ENCODE measurements at places on chromosomes 5 and 9.

DNA sequence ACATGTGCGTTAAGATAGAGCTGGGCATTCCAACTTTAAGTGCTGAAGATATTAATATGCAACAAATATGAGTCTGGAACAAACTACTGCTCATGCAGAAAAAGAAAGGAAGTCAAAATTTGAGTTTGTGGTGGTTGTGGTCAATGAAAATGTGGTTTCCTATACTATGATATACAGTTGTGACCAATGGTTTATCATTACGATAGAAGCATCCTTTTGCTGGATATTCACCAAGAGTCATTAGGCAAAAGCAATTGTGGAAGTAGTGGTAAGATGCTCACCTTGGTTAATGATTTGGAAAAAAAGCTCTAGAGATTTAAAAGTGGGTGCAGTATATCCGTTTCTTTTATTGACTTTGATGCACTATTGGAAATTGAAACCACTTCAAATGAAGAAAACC is 1007.0 kb downstream of the NR2F1-AS1 start:
- no peak for DNase-seq
- H3K27me3 ChIP-seq: no peaks in the 10 kb centered on the region
- no peak overlapping the region for H3K4me3 ChIP-seq
- no peak overlapping the region for H3K27ac ChIP-seq
- H3K4me1 ChIP-seq: no peaks in the 10 kb centered on the region

GRCh38 chr9:90914196-90914595 is 112.6 kb downstream of the SYK start:
- no peak overlapping the region for H3K27ac ChIP-seq
- H3K4me3 ChIP-seq: no peak overlapping the region
- H3K36me3 ChIP-seq: no peaks in the 10 kb centered on the region
- DNase-seq: no peak
- no peaks in the 10 kb centered on the region for H3K27me3 ChIP-seq
- H3K4me1 ChIP-seq: no peaks in the 10 kb centered on the region

GRCh38 chr5:147481874-147482705 is 27.8 kb downstream of the DPYSL3 start:
- no peak for DNase-seq
- no peaks in the 10 kb centered on the region for H3K27me3 ChIP-seq
- peaks cover 3% of the 10 kb centered on the region for H3K4me1 ChIP-seq
- H3K27ac ChIP-seq: no peak overlapping the region
- H3K4me3 ChIP-seq: no peak overlapping the region
- H3K36me3 ChIP-seq: no peaks in the 10 kb centered on the region

DNA sequence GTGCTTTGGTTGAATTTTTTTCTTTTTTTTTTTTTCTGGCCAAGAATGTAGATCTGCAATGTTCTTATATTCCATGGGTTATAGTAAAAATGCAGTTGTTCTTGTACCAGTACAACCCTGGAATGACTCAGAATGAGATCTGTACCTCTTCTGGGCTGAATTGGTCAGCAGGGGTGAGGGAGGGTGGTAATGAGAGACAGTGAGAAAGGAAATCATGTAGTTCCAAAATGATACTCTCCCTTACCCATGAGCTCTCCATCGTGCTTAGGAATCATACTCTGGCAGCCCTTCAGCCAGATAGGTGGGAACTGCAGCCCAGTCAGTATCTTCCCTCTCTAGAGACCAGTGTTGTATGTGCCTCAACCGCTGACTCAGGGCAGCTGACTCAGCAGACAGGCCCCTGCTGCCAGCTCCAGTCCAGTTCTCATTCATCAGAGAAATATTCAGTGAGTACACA is 2.1 kb upstream of the GLIS3 start:
- H3K27ac ChIP-seq: no peak overlapping the region
- H3K36me3 ChIP-seq: no peaks in the 10 kb centered on the region
- peaks cover 3% of the 10 kb centered on the region for H3K4me1 ChIP-seq

DNA sequence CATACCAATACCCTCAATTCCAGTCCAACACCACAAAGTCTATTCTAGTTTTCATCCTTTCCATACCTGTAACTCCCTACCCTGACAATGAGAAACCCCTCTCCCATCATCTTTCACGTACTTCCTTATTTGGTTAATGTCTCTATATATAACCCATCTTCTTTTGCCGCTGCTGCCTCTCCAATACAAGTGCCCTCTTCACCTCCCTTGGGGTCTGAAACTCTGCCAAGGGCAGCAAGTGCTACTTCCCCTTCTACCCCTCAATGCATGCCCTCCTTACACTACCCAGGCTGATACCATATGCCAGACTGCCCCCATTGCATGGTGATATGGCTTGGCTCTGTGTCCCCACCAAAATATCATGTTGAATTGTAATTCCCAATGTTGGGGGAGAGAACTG is 24.4 kb upstream of the SMIM15 start:
- no peaks in the 10 kb centered on the region for H3K36me3 ChIP-seq
- H3K4me3 ChIP-seq: no peak overlapping the region
- H3K27ac ChIP-seq: no peak overlapping the region
- no peaks in the 10 kb centered on the region for H3K27me3 ChIP-seq
- H3K4me1 ChIP-seq: peaks cover 2% of the 10 kb centered on the region
- DNase-seq: no peak

GRCh38 chr5:144583541-144584449 is 413.1 kb downstream of the KCTD16 start:
- no peak for DNase-seq
- no peak overlapping the region for H3K27ac ChIP-seq
- H3K36me3 ChIP-seq: no peaks in the 10 kb centered on the region
- H3K27me3 ChIP-seq: no peaks in the 10 kb centered on the region
- H3K4me3 ChIP-seq: no peak overlapping the region

DNA sequence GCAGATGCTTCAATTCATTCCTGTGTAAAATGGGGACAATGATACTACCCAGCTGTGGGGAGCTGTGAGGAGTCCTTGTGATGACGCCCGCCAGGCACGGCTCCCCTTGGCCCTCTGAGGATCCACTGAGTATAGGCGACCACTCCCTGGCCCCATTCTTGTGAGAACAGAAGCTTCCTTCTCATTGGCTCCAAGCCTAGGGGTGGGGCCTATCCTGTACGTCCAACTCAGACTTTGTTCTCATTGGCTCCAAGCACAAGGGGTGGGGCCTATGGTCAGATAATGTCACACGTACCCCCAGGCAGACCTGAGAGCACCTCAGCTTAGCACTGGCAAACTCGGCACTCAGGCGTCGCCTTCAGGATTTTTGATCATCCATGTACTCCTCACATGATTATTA is 232.9 kb upstream of the MVB12B start:
- H3K4me3 ChIP-seq: no peak overlapping the region
- no peak overlapping the region for H3K27ac ChIP-seq
- H3K36me3 ChIP-seq: no peaks in the 10 kb centered on the region
- no peaks in the 10 kb centered on the region for H3K4me1 ChIP-seq

GRCh38 chr5:137216976-137217598 is 282.0 kb downstream of the SPOCK1 start:
- H3K27ac ChIP-seq: no peak overlapping the region
- no peaks in the 10 kb centered on the region for H3K36me3 ChIP-seq
- H3K27me3 ChIP-seq: no peaks in the 10 kb centered on the region
- no peak overlapping the region for H3K4me3 ChIP-seq
- no peak for DNase-seq

DNA sequence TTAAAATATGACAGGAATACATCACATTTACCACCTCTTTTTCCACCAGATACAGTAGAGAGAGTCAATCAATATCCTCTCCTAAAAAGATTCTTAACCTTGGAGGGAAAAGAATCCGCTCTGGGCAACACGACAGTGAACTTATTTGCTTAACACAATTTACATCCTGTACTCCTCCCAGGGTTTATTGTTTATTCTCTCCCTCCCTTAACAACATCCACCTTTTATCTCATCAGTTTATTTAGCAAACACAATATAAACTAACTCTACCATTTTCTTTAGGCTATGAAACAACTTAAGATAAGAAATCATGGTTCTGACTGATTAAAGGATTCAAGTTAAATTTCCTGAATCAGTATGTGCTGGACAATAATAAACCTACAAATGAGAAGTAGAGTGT is 50.9 kb downstream of the CERT1 start:
- H3K4me1 ChIP-seq: 0 out of 2 replicates have a peak, but pooled peaks cover 2% of the 10 kb centered on the region
- no peak overlapping the region for H3K27ac ChIP-seq
- no peak for DNase-seq
- H3K27me3 ChIP-seq: no peaks in the 10 kb centered on the region
- no peak overlapping the region for H3K4me3 ChIP-seq

GRCh38 chr9:130446101-130446861 is 1.5 kb downstream of the ASS1 start:
- no peak overlapping the region for H3K27ac ChIP-seq
- DNase-seq: no peak
- no peaks in the 10 kb centered on the region for H3K36me3 ChIP-seq
- H3K4me1 ChIP-seq: peaks cover 23% of the 10 kb centered on the region

- no peaks in the 10 kb centered on the region for H3K4me1 ChIP-seq
- no peaks in the 10 kb centered on the region for H3K27me3 ChIP-seq
- no peak overlapping the region for H3K4me3 ChIP-seq
- no peak for DNase-seq
These were observed 44.0 kb upstream of the CTNNA1 start for GRCh38 chr5:138709202-138709601.

GRCh38 chr9:116837018-116837989 is 150.2 kb downstream of the TRIM32 start:
- H3K27ac ChIP-seq: no peak overlapping the region
- H3K27me3 ChIP-seq: no peaks in the 10 kb centered on the region
- H3K36me3 ChIP-seq: no peaks in the 10 kb centered on the region
- no peak for DNase-seq

DNA sequence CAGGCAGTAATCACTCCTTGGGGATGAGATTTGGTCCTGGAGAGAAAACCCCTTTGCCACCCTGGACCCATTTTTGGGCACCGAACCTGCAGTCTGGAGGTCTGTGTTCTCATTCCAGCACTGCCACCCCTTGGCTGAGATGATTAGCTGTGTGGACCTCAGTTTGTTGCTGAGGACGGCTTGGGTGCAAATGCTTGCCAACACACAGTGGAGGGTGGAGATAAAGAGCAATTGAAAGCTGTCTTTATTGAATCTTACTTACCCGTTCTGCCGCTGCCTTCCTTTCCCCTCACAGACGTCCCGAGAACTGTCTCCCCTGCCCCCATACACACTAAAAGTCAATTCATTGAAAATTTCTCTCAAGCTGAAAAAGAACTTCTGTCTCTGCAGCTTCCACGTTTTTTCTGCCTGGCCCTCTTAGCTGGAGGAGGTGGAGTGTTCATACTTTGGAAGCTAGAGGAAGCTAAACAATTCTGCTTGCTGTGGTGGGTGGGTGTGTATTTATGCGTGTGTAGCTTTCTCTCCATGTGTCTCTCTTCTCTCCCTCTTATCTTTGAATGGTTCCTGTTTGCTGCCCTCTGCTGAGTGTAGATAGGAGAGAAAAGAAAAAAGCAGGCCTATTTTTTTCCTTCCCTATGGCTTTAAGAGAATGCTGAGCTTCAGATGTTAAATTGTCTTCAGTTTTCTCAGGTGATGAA is 6.6 kb downstream of the GALNT10 start:
- no peaks in the 10 kb centered on the region for H3K27me3 ChIP-seq
- H3K36me3 ChIP-seq: no peaks in the 10 kb centered on the region
- H3K4me1 ChIP-seq: peaks cover 4% of the 10 kb centered on the region
- no peak for DNase-seq

DNA sequence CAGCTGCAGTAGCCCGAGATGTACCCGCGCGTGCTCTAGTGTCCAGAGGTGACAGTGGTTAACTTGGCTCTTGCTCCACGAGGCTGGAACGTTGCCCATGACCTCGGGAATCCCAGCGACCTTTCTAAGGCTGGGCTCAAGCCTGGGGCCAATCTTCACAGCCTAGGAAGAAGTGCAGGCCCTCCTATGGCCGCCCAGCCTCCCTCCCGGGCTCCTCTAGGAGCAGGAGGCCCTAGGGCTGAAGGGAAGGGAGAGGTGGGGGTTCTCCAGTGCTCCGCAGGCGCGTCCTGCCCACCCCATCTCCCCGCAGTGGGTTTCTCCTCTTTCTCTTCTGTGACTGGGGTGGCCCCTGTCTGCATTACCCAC is 13.3 kb downstream of the NR2F1 start:
- DNase-seq: no peak
- H3K27me3 ChIP-seq: peaks cover 93% of the 10 kb centered on the region
- H3K36me3 ChIP-seq: no peaks in the 10 kb centered on the region
- no peak overlapping the region for H3K4me3 ChIP-seq
- H3K27ac ChIP-seq: no peak overlapping the region

DNA sequence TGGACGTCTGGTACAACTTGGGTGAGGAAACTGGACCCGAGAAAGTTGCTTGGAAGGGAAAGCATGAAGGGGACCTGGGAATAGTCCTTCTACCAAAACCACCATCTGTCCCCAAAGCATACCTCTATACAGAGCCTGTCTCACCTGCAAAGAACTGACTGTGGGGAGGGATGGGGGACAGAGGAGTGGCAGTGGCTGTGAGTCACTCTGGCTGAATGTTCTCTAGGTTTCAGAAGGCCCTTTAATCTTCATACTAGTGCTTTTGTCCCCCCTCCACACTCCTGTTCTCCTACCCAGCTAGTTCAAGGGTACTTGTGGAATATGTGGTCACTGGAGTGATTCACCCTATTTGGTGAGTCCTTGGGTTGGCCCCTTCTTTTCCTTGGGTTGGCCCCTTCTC is 109.3 kb upstream of the RUSC2 start:
- no peaks in the 10 kb centered on the region for H3K27me3 ChIP-seq
- DNase-seq: no peak
- peaks cover 5% of the 10 kb centered on the region for H3K36me3 ChIP-seq
- no peaks in the 10 kb centered on the region for H3K4me1 ChIP-seq
- no peak overlapping the region for H3K27ac ChIP-seq

- peaks cover 16% of the 10 kb centered on the region for H3K27me3 ChIP-seq
- no peak overlapping the region for H3K27ac ChIP-seq
- peak overlapping the region; percentile 19 for H3K4me3 ChIP-seq
- H3K4me1 ChIP-seq: peaks cover 14% of the 10 kb centered on the region
- DNase-seq: no peak
These were observed 133.0 kb downstream of the C9orf50 start for GRCh38 chr9:129487658-129488483.

DNA sequence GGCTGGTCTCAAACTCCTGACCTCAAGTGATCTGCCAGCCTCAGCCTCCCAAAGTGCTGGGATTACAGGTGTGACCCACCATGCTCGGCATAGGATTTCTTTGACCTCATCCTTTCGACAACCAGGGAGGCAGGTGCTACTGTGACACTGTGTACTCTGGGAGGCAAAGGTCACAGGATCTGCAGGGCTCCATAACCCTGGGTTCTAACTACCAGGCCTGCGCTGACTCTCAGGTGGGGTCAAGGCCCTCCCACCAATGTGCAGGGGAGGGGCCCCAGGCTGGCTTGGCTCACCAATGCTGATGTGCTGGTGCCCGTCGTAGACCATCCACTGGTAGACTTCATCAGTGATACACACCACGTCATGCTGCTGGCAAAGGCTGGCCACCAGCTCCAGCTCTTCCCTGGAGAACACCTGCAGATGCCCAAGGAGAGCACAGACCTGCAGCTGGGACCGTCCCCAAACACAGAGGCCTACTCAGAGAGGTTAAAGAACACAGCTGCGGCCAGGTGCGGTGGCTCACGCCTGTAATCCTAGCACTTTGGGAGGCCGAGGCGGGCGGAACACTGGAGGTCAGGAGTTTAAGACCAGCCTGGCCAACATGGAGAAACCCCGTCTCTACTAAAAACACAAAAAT is 7.0 kb upstream of the SPOUT1 start:
- no peak for DNase-seq
- H3K4me3 ChIP-seq: no peak overlapping the region
- peaks cover 5% of the 10 kb centered on the region for H3K36me3 ChIP-seq
- no peak overlapping the region for H3K27ac ChIP-seq

- no peaks in the 10 kb centered on the region for H3K27me3 ChIP-seq
- H3K4me3 ChIP-seq: no peak overlapping the region
- peaks cover 7% of the 10 kb centered on the region for H3K36me3 ChIP-seq
- no peak for DNase-seq
- no peaks in the 10 kb centered on the region for H3K4me1 ChIP-seq
- no peak overlapping the region for H3K27ac ChIP-seq
These were observed 39.4 kb upstream of the RPL26L1 start for GRCh38 chr5:172919525-172920446.

All from iPS DF 6.9 (cell line).